ENCODE measurements at places on chromosomes 7 and 10.

DNA sequence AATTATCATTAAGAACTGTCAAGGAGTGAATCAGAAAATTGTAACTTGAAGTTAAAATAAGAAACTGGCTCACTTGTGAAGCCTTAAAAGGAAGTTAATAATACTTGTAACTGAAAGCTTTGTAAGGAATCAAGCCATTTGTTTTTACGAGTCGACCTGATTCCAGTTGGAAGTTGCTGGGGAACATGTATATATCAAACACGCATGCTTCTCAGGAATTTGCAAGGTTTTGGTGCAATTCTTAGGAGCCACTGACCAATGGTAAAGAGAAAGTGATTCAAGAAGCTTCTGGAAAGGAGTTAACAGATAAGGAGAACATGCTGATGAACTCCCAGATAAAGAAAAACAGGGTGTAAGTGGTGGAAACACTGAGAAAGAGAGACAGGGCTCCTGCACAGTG lies 56.4 kb downstream of the ETV1 start:
- no peak for DNase-seq

GRCh38 chr10:97981816-97982215 lies 48.6 kb downstream of the CRTAC1 start:
- DNase-seq: no peak

- DNase-seq: no peak
Measured at GRCh38 chr7:134571746-134572461, 23.0 kb downstream of the AKR1B15 start.

DNA sequence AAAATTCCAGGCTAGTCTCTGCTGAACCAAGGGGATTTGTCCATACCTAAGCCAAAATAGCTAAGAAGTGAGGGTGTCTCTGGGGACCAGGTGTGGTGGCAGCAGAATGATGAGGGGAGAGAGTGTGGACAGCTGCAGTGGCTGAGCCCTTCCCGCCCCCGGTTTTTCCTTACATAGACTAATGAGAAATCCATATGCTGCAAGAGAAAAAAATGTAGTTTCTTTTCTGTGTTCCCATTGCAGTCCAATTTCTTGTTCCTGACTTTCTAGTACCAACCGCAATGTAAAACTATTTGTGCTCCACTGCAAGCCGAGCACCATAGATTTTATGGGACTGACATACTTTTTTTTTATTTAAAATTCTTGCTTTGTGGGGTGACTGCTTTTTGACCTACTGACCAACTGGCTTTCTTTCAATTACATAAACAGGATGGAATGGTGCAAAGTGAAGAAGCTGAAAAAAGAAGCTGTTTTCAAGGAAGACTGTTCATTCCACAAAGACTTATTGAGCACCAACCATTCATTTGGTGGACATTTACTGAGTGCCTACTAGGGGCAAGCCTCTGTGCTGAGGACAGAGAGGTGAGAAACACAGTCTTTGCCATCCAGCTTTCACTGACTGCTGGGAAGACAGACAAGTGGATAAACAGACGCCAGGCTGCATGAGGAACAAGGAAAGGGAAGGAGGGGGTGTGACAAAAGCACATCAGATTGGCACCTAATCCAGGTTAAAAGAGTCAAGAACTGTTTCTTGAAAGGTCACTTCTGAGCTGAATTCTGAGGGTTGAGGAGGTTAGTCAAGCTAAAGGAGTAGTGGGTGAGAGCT lies 9.8 kb downstream of the CEP41 start:
- DNase-seq: no peak

GRCh38 chr7:67549126-67549525 lies 552.5 kb downstream of the TYW1 start:
- no peak for DNase-seq

DNA sequence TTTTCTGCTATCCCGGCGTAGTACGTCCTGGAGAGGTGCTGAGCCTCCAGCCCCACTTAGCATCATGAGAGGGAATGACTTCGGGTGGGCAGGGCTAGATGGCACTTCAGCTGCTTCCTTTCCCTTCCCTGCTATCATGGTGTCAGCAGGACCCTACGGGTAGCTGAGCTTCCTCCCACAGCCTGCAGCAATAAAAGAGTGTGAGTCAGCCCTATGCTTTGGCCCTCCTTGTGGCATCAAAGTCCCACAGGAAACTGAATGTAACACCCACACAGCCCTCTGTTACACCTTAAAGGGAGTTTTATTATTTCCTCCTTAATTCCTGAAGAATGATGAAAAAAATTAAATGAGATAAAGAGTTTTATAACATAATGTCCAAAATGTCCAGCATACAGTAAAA lies 458.1 kb downstream of the RPS24 start:
- no peak for DNase-seq

DNA sequence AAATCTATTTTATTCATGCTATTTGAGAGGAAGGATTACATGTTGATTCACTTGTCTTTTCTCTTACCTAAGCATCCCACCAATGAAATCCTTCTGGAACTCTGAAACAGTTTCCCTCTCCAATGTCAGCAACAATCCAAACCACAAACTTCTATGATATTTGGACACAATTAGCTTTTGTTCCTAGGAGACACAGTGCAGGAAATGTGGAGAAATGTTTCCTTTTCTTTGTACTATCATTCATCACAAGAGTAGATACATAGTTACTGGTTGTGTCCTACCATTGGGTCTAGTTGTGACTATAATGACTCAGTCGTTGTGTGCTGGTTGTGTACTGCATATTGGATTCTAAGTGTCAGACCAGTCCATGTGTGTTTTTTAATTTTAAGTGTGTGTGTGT lies 156.8 kb upstream of the MAGI2 start:
- DNase-seq: no peak

DNA sequence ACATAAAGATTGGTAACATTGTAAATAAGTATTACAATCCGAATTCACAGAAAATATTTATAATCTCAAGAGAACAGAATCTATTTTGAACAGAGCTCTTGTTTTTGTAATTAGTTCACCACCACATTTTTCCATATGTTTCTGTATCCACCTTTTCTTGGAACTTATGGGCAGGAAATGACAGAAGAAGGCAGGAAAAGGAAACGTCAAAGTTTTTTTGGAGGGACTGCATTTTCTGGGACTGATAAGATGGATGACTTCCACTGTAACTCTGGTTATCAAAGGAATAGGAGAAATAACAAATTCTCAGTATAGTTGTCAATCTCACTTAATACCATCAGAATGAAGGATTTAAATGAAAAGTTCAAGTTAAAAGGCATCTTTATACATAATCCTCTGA lies 75.1 kb upstream of the SMNDC1 start:
- DNase-seq: no peak

DNA sequence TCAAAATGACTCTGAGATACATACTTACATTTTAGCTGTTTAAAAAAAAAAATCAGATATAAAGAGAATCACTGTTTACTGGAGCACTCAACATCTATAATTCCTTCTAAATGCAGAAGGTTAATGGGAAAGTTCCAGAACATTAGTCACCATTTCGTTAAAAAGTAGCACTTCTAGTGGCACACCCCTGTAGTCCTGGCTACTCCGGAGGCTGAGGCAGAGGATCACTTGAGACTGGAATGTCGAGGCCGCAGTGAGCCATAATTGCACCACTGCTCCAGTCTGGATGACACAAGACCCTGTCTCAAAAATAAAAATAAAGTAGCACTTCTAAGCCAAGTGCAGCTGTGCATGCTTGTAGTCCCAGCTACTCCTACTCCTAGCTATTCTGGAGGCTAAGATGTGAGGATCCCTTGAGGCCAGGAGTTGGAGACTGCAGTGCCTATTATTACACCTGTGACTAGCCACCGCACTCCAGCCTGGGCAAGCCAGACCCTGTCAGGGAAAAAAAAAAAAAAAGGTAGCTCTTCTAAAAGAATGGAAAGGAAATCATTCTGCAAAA lies 2.2 kb downstream of the FGFBP3 start:
- no peak for DNase-seq

DNA sequence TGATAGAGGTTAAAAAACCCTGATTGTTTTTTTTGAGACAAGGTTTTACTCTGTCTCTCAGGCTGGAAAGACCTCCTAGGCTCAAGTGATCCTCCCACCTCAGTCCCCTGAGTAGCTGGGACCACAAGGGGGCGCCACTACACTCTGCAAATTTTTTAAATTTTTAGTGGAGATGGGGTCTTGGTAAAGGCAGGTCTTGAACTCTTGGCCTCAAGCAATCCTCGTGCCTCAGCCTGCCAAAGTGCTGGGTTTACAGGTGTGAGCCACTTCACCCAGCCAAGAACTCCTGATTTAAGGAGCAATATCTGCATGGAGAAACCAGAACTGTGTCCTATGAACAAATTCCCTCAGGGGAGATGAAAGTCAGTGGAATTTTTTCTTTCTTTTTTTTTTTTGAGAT lies 7.3 kb upstream of the KLHDC10 start:
- DNase-seq: peak; percentile 69

- no peak for DNase-seq
Measured at GRCh38 chr7:41705109-41705901, 2.4 kb upstream of the INHBA start.

DNA sequence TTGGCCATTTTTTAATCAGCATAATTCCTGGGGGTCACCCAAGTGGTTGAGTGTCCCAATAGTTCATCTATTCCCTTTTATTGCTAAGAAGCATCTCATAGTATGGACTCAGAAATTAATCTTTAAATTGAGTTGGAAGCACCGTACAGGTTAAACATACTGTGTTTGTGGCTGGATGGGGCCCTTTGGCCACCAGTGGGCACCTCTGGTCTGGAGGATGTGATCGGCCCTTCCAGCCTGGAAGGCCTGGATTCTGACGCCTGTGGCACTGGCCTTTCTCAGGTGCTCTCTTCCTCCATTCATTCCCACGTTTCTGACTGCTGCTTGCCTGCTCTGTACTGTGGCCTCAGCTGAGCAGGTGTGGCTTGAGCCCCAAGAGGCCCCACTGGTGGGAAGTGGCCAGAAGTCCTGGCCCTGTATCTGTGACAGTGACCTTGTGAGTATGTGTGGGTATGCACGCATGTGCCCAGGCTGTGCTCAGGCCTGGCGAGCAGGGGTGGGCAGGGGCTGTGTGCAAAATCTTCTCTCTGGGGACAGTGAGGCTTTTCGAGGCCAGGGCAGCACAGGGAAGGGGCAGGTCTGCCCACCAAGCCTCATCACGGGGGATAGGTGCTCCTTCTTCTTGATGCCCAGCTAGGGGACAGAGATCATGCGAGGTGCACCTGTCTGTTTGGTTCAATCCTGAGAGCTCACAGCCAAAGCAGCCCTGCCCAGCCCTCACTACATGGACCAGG lies 30.1 kb downstream of the LDB3 start:
- no peak for DNase-seq

- DNase-seq: no peak
Measured at GRCh38 chr7:88967432-88967831, 171.9 kb upstream of the TEX47 start.

DNA sequence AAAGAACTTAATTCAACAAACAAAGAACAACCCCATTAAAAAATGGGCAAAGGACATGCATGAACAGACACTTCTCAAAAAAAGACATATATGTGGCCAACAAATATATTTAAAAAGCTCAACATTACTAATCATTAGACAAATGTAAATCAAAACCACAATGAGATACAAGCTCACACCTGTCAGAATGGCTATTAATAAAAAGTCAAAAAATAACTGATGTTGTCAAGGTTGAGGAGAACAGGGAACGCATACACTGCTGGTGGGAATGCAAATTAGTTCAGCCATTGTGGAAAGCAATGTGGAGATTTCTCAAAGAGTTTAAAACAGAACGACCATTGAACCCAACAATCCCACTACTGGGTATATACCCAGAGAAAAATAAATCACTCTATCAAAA lies 19.1 kb downstream of the ZFAND4 start:
- DNase-seq: no peak

GRCh38 chr7:100008525-100008924 lies 6.9 kb upstream of the ZKSCAN1 start:
- DNase-seq: no peak

All from stimulated activated CD8-positive, alpha-beta memory T cell treated with anti-CD3 and anti-CD28 coated beads, Interleukin-7, amount 100 ng/mL, for 24 hours (primary cell).